ENCODE measurements at places on chromosomes 3 and 15.

DNA sequence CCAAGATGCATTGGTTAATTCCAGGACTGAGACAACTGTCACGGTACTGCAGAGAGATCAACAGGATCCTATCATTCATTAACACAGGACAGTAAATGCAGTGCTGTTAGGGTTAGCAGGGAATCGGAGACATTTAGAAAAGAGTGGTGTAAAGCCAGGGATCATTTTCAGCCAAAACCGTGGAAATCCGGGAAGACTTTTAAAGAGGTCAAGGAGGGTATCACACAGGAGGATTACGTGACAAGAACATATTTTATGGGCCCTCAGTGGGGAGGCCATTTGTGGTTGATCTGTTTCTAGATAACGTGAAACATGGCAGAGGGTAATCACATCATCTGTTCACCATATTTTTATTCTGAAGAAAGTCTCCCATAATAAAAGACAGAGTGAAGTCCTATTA lies 216.1 kb downstream of the PTPRG start:
- no peak for DNase-seq

DNA sequence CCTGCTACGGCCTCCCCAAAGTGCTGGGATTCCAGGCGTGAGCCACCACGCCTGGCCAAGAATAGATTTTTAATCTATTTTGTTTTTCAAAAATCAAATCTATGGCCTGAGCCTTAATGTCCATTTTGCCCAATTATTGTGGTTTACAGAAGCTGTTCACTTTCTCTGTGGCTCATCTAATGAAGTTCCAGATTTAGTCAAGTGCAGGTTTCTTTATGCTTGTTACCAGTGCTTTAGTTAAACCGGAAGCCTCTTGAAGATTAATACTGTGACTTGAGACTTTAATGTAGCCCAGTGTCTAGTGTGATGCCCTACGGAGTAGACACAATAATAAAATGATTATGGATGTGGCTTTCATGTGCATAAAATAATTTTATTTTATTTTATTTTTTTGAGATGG lies 16.5 kb upstream of the EDEM1 start:
- no peak for DNase-seq

- no peak for DNase-seq
Measured at GRCh38 chr3:32443478-32443877, 51.8 kb downstream of the CMTM7 start.

DNA sequence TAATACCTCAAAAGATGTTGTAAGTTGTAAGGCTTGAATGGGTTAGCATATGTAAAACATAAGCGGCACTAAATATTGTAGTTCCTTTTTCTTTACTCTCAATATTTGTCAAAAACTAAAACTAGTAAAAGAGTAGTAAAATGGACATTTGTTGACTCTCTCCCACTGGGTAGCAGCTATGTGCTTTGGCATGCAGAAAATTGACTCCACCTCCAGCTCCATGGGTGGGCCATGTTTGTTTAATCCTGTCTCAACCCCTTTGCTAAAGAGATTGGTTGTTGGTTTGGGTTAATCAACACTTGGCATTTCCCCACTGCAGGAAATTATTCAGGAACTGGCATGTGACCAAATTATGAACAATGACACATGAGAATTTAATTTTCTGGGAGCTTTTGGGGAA lies 114.8 kb downstream of the EOMES start:
- no peak for DNase-seq

DNA sequence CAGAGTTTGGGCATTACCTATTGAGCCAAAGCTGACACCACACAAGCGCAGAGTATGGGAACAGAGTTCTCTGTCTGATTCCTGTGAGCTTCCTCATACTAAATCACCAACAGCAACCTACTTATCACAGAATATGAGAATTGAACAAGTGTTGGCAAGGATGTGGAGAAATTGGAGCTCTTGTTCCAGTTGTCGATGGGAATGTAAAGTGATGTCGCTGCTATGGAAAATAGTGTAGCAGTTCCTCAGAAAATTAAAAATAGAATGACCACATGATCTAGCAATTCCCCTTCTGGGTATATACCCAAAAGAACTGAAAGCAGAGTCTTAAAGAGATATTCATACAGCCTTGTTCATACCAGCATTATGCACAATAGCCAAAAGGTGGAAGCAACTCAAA lies 33.4 kb downstream of the CD86 start:
- no peak for DNase-seq

DNA sequence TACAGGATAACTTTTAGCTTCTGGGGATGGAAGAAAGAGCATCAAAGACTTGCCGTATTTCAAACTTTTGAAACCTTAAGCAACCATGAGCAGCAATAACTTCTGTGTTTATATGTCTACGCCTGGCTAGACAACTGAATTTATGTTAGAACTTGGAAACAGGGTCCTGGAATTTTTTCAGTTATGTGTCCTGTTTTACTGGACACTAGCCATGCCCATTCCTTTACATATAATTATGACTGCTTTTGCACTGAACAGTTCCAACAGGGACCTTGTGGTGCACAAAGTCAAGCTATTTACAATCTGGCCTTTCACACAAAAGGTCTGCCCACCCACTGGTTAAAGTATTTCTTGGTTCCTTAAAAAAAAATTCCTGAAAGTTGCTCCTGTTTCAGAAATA lies 37.1 kb downstream of the TJP1 start:
- DNase-seq = no peak

GRCh38 chr3:154242766-154243165 lies 81.5 kb downstream of the DHX36 start:
- DNase-seq = no peak

Data from CD4-positive, alpha-beta T cell treated with Interleukin-1 beta for 1 hour (primary cell).